NCI-H2107 (cell line): ENCODE measurements at places on chromosomes 16 and 17.

GRCh38 chr17:61040666-61041065 is 359.0 kb upstream of the TBX2 start:
- no peak for DNase-seq

GRCh38 chr17:80377798-80378197 is 37.2 kb upstream of the ENDOV start:
- DNase-seq, result no peak

DNA sequence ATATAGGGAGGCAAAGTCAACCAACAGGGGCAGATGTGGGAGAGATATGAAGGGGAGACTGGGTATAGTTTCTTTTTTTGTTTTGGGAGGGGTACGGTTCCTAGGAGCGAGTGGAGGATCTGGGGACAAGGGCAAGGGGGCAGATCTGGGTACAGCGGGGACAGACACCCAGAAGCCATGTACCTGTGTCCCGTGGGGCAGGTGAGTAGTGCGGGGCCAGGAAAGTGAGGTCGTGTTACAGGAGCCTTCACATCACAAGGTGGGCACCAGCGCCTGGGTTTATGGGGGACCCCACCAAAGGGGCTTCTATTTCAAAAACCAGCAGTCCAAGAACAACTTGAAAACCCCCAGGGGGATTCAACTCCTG is 11.5 kb downstream of the LITAF start:
- no peak for DNase-seq

DNA sequence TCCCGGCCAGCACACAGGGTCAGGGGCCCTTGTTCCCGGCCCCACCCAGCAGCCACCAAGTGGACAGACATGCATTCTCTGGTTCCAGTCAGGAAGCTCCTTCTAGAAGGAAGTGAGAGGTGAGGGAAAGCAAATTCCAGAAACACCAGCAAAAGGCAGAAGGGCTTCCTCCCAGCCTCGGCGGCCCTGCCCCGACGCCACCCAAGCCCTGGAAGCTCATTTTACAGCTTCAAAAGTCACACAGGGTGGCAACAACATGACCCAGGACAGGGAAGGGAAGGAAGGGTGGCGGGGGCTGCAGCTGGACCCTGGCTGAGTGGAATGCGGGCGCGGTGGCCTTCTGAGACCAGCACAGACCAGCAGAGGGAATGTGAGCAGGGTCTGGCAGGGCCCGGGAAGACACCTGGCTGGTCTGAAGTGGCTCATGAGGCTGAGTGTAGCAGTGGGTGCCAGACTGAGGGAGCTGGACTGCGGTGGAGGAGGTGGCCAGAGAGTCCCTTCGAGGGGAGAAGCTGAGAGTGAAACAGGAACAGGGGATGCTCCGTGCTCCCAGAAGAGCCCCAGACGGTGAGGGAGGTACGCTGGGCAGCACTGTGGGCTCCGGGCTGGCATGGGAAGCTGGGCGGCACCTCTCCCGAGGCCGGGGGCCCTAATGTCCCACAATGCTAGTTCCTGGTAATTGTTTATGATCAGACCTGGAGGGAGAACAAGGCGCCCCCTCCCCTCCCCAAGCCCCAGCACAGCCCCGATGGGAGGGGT is 1.9 kb upstream of the UNC13D start:
- DNase-seq, result no peak

- no peak for DNase-seq
Observed at GRCh38 chr17:61766520-61766919, 96.8 kb downstream of the BRIP1 start.

GRCh38 chr16:27235055-27235937 is 32.0 kb downstream of the KDM8 start:
- DNase-seq, result no peak

- DNase-seq, result no peak
Observed at GRCh38 chr17:71948703-71949422, 172.0 kb upstream of the SOX9 start.

- no peak for DNase-seq
Observed at GRCh38 chr17:10727192-10727591, 2.6 kb downstream of the TMEM220 start.

DNA sequence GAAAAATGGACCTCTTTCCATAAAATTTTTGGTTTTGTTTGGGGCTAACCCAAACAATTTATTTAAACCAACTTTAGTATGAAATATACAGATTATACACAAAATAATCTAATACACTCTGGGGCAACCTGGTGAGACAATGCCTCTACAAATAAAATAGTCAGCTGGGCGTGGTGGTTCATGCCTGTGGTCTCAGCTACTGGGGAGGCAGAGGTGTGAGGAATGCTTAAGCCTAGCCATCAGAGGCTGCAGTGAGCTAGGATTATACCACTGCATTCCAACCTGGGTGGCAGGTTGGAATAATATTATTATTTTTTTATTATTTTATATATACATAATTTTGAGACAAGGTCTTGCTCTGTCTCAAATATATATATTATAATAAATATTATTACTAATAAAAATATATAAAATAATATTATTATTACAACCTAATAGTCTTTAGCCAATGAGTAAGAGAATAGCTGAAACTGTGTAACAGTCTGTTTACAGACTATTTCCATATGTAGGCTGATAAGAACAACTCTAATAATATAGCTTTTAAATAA is 50.5 kb downstream of the GLG1 start:
- DNase-seq, result no peak

GRCh38 chr17:67244431-67245072 is 444 bp downstream of the HELZ start:
- no peak for DNase-seq

GRCh38 chr17:17086585-17086984 is 44.3 kb downstream of the MPRIP start:
- no peak for DNase-seq

DNA sequence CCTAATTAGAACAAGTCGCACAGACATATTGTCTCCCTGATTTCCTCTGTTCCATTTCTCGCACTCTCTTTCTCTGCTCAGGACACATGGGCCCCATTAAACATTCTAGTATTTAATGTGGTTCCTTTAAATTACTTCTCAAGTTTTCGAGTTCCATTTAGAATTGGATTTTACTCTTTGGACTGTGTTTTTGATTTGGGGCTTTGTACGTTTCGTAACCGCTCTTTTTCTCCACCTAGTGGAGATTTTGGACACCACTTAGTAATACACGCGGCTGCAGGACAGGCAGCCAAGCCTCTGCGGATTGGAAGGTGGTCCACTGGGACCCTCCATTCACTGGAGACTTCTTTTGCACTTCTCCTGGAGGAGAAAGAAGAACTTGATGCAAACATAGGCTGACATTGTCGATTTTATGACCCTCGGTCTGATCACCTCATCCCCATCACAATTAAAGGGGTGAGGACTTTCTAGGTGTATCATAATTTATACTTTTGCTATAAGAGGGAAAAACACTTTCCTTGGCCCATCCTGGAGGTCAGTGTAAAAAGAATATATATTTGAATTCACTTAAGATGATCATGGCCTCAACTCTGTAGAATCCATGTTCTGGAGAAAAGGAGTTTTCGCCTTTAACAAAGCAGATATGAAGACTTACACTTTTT is 85.7 kb downstream of the NOG start:
- no peak for DNase-seq

- peak; percentile 23 for DNase-seq
Observed at GRCh38 chr16:11535494-11535893, 51.2 kb downstream of the LITAF start.

DNA sequence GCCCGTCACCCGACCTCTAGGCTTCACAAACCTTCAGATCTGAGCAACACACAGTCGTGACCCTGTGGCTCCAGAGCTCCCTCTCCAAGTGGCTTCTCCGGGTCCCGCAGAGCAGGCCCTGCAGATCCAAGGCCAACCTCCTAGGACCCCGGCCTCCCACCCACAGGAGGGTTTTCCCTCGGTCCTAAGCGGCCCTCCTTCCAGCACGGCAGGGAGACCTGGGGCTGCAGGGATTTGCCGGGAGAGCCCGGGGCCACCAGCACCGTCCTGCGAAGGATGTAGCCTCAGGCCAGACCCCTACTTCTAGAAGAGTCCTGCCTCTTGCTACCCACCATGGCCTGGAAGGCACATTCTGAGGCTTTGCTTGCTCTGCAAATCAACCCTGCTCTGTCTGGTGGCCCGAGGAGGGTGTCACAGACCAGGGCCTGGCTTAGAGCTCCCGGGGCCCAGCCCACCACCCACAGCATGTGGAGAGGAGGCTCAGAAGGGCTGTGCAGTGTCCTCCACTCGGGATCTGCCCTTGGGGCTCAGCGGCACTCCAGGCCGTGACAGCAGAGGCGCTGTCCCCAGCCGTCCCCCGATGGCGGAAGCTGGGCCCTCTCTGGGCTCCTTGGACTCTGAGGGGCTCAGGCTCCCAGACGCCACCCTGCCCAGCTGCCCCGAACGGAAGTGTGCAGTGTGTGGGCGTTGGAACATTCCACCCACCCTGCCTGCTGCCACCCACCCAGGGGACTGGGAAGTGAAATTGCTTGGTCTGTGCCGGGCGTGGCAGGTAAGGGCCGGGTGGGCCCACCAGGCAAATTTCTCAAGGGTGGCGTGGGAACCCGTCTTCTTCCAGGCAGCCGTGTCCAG is 28.8 kb upstream of the ACSF3 start:
- no peak for DNase-seq

GRCh38 chr17:54348234-54348633 is 525.5 kb downstream of the KIF2B start:
- DNase-seq, result no peak

DNA sequence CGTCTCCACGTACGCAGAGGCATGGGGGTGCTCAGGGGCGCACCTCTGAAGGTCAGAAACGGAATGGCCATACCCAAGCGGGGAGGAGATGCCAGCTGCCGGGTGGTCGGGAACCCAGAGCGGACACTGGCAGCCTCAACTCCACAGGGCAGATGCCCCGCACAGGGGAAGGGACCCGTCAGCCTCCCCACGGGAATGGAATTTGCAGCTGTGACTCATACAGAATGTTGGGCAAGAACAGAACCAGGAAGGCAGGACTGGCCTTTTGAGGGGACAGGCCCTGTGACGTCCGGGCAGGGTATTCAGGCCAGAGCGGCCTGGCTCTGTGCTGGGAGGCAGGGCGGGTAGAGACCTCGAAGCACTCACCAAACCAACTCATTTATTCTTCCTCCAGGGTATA is 7.5 kb downstream of the TK1 start:
- no peak for DNase-seq

DNA sequence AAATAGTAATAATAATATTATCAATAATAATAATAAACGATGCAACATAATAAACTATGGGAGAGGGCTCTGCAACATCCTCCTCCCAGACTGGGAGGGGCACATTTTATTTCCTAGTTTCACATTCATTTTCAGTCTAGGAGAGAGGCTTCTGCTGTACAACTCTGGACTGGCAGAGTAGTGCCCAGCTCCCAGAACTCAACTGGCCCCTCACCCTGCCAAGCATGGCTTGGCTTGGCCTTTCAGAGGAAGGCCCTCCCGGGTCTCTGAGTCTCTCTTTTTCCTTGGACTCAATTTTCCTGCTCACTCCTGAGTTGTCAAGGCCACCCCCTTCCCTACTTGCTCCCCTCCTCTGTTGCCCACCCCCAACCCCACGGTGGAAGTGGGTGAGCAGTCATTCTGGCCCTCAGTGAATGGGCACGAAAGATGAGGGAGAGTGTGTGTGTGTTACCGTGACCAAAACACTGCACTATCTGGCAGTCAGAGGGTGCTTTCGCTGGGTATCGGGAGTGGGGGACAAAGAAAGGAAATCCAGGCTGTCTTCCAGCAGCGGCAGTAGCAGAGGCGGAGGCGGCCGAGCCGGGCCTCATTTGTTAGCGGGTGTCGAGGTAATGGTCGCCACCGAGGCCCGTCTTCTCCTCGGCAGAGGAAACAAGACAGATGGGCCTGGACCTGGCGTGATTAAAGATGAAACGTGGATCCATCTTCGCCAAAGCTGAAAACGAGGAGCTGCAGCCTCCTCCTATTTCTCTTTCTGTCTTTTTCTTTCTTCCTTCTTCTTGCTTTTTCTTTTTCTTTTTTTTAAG is 2.3 kb downstream of the HOXB4 start:
- DNase-seq, result no peak

DNA sequence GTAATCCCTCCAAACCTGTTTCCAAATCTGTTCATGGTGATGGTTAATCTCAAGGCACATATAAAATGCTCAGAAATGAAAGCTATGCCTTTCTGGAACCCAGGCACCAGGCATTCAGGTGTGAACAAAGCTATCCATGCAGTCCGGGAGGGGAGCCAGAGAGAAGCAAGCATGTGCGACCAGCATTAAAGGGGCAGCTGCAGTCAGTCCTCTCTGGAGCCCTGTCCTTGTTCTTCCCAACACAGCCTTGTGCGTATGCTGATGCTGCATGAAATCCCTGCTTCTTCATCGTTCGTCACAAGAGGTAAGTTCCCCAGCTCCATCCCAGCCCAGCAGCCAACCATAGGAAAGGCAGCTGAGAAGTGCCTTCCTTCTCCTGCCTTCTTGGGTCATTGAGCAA is 148.7 kb downstream of the GRIN2A start:
- DNase-seq, result no peak

- no peak for DNase-seq
Observed at GRCh38 chr16:54792811-54793210, 137.9 kb upstream of the IRX5 start.

GRCh38 chr17:82047914-82048570 is 3.6 kb downstream of the RFNG start:
- no peak for DNase-seq

DNA sequence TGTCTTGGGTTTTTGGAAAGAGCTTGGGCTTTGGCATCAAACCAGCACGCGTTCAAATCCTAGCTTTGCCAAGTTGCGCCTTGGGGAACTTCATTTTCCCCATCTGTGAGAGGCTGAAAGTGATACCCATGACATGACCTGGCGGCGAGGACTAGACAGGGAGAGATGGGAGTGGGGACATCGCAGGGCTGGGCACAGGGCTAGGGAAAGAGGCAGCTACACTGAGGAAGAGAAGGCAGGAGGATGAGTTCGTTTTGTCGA is 202.9 kb downstream of the IRF8 start:
- no peak for DNase-seq

- DNase-seq, result no peak
Observed at GRCh38 chr17:17831208-17832031, 5.4 kb downstream of the SREBF1 start.

- DNase-seq, result no peak
Observed at GRCh38 chr17:10162096-10162495, 36.3 kb downstream of the GAS7 start.

- DNase-seq, result no peak
Observed at GRCh38 chr17:48427598-48427997, 2.4 kb downstream of the SKAP1 start.

GRCh38 chr17:27417596-27418365 is 38.5 kb upstream of the KSR1 start:
- no peak for DNase-seq

DNA sequence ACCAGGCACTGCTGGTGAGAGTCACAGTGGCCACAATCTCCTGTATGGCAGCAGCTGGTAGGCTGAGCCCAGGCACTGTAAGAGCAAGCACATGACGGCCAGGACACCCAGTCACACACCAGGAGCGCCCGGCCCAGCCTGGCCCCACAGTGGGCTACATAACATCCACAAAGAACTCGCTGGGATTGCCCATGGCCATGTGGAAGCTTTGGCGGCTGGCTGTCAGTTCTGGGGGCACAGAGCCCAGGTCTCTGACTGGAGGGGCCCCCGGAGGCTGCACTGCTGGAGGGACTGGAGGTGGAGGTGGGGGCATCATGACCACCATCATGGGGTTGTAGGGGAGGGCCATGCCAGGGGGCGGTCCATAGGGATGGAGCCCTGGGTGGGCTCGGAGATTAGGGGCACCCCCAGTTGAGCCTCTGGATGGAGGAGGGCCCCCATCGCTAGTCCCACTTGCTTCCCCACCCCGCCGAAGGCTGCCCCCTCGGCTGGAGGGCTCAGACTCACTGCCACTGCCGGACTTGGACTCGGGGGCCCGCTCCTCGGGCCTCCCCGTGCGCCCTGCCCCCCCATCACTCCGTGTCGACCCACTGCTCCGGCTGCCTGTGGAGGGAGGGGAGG is 6.1 kb downstream of the ACADVL start:
- DNase-seq, result no peak

- DNase-seq, result no peak
Observed at GRCh38 chr17:5562661-5563360, 21.5 kb downstream of the NLRP1 start.
